ENCODE measurements at places on chromosomes 2 and 18.

GRCh38 chr2:171244970-171245782, 84.5 kb upstream of the TLK1 start:
- DNase-seq, result peak; percentile 4

DNA sequence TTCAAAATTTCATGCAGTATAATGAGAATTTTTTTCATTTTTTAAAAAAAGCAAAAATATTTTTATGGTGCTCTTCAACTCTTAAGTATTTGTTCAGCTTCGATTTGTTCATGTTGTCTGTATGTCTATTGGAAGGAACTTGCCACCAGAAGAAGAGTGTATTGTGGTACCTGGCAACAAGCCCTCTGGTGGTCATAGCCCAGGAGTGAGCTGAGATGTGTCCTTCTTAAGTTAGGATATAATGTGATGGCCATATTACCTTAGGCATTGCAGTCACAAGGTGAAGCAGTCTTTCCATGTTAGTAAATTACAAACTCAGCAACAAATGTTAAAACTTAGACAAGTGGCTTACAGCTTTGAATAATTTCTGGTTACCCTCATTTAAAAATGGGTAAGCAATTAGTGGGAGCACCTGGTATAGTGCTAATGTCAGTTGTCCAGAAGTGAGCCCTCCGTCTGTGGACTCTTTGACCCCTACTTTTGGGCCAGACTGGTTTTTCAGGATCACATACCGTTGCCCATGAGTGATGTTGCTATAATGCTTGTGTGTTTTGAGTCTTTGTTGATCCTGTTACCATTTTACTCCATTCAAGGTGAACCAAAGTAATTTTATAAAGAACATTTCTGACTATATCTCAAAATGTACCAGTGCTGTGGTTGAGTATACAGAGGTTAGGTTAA, 57.4 kb downstream of the MYO1B start:
- no peak for DNase-seq

GRCh38 chr18:8319798-8320489, 289.3 kb upstream of the RAB12 start:
- DNase-seq, result no peak

DNA sequence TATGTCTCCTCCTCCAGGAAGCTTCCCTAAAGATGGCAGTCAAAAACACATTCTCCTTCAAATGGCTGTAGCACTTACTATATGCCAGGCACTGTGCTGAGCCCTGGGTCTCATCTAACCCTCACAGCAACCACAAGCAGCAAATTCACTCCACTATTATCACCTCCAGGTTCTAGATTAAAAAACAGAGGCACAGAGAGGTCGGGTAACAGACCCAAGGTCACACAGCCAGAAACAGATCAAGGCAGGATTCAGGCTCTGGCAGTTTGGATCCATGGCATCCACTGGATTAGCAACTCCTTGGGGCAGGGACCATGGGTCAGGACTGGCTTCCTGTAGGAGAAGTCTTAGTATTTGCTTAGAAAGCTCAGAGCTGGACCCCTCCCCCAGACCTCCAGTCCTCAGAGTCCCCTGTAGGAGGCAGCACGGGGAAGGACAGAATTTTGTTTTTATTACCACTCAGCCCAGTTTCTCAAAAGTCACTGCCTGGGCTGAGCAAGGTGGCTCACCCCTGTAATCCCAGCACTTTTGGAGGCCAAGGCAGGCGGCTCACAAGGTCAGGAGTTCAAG, 34.4 kb downstream of the ZFP36L2 start:
- DNase-seq, result no peak

Data from fibroblast of skin of abdomen (primary cell).